ENCODE measurements at places on chromosomes 1 and 21. TPM values are rescaled to one million over a fixed set of nuclear protein-coding genes. Genes with fewer than 3 reads are reported as not detected.

Gene LRRC53
- total RNA-seq = not detected

Gene CRYBG2
- total RNA-seq = not detected

Gene TRNP1
- total RNA-seq = under 0.01 TPM

Gene DMRTA2
- under 0.01 TPM for total RNA-seq

Gene MRPL39
- 33.4 TPM for total RNA-seq

Gene CFHR2
- not detected for total RNA-seq

Gene OR2T29
- total RNA-seq = not detected

Gene KLF18
- not detected for total RNA-seq

Gene SPATA21
- not detected for total RNA-seq

Measured in skeletal muscle tissue (tissue), 5 donors.